Activated CD4-positive, alpha-beta T cell treated with anti-CD3 and anti-CD28 coated beads, Interleukin-10, Interleukin-2, amounts not matched to agents 100 ng/mL and 50 ng/mL, durations not matched to agents 16 hours and 8 hours (primary cell): ENCODE measurements at places on chromosomes 7 and 10.

GRCh38 chr7:33534833-33535232, 370.5 kb upstream of the BMPER start:
- no peak for DNase-seq

DNA sequence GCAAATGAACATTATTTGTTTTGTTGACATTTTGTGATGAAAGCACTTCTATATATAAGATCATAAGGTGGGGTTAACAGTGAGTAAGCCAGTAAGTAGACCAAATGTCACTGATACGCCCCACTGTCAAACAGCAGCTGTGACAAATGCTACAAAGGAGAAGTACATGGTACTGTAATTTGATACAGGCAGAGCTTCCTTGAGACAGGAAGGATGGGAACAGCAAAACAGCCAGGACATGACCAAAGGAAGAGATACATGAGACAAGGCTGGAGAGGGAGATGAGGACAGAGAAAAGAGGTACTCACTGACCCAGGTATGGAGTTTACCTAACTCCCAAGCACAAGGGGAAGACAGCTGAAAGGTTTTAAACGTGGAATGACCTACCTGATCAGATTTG, 127.0 kb downstream of the SRPK2 start:
- DNase-seq, result no peak

DNA sequence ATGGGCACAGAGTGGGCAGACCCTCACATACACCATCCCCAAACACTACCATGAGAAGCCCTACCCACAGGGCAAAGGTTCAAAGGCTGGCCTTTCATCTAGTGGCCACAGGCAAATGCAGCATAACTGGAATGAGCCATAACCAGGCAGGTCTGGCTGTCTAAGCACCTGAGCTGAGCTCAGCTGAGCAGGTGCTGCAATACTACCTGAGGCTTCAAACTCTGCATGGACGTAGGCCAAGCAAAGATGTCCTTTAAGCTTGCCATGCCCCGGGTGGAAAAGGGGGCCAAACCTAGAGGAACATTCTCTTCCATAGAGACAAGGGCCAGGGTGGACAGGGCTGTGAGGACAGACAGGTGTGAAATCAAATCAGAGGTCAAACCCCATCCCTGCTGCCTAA, 65.3 kb upstream of the CAMK2B start:
- DNase-seq, result no peak

DNA sequence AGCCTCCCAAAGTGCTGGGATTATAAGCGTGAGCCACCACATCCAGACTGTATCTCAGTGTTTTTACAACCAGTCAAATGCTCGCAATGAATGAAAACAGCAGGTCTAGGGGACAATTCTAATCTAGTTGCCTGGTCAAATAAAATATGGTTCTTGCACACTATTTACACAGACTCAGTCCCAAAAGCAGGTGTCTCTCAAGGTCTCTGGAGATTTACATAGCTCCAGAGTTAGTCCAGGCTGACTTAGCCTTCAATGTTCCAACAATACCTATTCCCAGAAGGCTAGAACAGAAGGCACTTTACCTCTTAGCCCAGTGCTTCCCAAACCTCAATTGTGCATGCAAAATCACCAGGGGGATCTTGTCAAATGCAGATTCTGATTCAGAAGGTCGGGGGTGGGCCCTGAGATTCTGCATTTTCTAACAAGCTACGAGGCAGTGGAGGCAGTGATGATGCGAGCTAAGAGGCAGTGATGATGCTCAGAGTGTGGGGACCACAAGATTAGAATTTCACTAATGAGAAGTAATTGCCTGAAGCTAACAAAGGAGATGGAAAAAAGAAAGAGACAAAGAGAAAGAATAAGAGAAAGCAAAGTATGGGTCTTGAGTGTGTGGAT, 6.4 kb downstream of the KIAA1549 start:
- no peak for DNase-seq

DNA sequence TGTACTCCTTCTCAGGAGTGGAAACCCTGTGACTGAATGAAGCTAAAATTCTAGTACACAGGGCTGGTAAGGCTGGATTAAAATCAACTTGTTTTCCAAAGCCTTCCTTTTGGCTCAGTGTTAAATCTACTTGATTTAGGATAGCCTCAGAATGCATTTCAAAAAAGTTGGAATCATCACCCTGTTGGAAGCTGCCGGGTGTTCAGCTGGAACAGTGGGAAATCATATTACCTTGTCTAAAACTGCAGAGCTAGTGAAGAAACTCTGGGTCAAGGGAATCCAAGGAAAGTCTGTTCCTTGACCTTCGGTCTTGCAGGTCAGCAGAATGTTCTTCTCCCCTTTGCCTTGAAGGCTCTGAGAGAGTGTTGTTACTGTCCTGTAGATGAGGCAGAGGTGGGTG, 252.1 kb upstream of the INHBA start:
- DNase-seq, result no peak

DNA sequence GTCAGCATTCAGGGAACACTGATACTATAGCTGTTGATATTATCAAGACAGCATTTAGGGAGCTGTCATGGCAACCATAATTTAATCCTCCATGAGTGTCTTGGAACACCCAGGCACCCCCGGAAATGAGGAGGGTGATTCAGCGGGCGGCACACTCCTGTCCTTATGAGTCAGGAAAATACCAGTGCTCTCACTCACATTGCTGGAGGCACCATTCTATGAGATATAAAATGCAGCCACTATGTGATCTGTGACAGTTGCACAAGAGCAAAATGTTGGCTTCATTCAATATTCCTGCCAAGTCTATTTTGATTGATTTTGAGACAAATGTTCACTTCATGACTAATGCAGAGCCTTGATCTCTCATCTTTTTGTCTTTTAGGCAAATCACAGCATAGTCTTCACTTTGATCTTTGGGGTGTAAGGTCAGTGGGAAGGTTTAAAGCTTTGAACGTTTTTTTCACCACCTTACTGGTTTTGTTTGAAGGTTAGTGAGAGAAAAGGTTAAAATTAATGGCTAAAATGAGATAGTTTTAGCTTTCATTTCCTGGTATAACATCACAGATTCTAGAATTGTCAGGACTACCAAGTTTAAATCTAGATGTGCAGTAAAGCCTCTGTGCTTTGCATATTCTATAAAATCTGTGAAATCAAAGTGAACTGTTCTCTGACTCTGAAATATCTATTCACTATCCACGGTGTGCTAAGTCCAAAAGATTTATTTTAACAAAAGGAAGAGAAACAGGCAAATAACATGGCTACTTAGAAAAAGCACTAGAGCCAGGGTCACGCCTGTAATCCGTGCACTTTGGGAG, 12.4 kb upstream of the ARHGAP12 start:
- DNase-seq, result peak; percentile 29

DNA sequence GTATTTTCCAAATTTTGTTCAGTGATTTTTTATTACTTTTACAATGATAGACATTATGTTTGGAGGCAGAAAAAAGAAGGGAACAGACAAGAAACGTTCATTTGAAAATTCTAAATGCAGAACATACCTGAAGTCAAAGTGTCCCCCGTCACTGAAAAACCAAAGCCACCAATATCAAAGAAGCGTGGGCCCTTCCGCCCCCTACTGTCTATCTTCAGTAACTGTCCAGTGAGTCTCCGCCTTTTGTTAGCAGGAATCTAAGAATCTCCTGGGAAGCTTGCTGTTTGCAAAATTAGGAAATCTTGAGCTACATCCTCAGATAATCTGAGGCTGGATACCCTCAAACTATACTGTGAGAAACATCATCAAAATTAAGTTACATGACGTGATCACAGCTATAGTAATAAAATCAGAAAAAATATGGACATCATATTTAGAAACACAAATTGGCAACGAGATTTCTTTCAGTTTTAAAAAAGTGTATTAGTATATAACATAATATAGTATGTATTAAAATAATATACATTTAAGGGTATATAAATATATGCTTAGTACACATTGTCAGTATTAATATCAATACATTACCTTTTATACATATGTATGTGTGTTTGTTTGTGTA, 169.3 kb upstream of the AKR1E2 start:
- peak; percentile 58 for DNase-seq

GRCh38 chr7:26084418-26084817, 67.6 kb upstream of the NFE2L3 start:
- no peak for DNase-seq

DNA sequence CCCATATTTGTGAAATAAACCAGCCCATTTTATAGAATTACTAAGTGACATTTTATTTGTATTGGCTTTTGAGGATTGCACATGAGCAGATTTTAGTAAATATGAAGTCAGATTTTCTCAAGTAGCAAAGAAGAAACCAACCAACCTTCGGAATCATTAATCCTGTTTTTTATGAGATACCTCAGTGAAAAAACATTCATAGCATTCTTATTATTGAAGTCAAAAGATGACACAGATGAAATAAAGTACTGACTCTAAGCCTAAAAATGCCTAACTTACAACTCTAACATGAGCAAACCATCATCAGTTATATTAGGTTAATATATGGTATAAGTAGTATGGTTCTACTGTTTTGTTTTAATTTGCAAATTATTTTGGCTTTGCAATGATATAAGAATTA, 59.9 kb upstream of the AGBL3 start:
- no peak for DNase-seq

DNA sequence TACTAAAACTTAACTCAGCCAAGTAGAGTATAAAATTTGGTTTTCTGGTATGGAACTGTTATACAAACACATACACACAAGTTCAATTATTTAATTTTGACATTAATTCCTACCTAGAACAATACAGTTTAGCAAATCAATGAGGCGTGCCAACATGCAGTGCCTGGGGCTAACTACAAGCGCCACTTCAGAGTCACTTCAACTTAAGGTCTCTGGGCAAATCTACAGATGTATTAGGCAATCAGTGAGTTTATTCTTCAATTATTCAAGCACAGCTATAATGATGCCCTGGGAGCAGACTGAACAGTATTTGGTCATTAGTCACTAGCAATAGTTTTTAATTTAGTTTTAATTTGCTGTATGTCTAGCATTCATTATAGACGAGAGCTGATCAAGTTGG, 51.6 kb downstream of the HIBADH start:
- no peak for DNase-seq

DNA sequence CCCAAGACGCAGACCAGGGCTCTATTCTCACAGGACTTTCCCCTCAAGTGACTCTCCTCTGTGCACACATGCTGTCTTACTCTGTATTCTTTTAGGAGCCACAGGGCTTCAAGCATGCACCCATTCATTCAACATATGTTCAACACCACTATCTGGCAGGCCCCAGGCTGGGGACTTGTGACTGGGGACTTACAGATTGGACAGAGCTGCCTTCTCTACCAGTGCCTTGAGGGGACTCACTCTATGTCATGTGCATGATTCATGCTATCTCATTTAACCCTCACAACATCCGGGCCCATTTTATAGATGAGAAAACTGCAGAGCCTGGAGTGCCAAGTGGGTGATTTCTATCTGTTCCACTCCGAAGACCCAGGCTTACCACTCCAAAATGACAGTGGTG, 34.3 kb downstream of the MYL10 start:
- DNase-seq, result no peak

DNA sequence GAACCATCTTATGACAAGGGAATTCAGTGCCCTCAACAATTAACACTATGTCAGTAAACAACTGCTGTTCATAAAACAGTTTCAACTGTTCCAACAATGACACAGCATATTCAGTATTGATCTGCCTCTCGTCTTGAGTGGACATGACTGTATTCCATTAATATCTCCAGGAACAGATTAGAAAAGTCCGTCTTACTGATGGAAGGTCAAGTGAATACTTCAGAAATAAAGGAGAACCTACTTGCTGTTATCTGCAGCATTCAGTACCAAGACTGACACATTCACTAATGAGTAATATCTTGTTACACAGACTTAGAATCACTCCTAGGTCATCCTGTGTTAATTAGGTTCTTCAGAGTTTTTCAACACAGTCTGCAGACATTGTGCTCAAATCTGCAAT, 12.1 kb downstream of the KBTBD2 start:
- DNase-seq, result peak; percentile 28

DNA sequence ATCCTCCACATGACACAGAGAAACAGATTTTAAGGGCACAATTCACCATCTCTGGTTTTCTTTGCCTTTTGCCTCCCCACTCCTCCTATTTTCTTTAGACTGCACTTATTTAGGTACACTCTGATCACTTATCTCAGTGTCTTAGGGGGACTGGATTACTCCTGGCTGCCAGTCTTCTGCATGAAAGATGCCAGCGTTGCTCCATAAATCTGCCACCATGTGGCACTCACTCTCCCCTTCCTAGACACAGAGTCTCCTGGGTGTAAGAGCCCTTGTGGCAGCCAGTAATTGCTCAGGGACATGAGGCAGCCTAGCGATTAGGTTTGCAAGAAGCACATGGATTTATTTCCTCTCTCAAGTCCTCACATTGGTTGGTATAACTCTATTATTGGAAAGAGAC, 34.5 kb upstream of the RBM20 start:
- no peak for DNase-seq

GRCh38 chr10:66572700-66573099, 353.1 kb upstream of the LRRTM3 start:
- DNase-seq, result no peak

DNA sequence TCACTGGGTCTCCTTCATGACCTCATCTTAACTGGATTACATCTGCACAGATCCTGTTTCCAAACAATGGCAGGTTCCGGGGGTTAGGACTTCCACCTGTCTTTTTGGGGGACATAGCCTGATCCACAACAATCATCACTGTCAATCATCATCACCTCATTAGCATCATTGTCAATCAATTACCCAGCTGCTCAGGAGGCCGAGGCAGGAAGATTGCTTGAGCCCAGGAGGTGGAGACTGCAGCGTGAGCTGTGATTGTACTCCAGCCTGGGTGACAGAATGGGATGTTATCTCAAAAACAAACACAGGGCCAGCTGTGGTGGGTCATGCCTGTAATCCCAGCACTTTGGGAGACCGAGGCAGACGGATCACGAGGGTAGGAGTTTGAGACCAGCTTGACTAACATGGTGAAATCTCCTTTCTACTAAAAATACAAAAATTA, 18.7 kb downstream of the AMZ1 start:
- DNase-seq, result no peak

DNA sequence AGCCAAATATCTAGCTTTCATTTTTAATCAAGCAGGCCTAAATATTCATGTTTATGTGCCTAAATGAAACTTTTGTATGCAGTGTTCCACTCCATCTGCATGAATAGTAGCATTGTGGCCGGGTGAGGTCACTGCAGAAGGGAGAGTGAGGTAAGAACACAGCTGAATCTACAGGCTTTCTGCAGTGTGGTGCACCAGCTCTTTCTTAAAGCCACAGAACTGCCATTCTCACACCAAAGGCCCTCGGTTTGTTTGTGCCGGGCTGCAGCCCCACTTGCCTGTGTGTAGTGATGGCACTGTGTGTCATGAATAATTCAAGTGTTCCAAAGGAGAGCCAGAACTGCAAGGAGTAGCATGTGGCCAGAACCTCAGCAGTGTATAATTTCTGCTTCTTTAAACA, 204.1 kb downstream of the TRIL start:
- DNase-seq, result no peak

GRCh38 chr10:30553018-30553625, 76.4 kb downstream of the LYZL2 start:
- no peak for DNase-seq

DNA sequence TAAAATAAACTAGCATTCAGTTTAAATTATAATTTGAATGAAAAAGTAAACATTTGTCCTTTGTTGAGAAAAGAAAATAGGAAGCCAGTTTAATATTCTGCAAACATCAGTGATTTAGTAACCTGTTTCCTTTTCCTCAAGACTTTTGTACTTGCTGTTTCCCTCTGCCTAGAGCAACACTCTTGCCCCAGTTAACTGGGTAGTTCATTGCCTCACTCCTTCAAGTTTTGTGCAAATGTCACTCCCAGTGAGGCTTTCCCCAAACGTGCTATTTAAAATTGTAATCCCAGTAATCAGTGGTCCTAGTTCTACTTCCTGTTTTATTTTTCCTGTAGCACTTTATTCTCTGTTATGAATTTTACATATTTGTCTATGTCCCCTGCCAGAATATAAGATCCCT, 23.8 kb downstream of the DLD start:
- DNase-seq, result no peak
